ENCODE measurements at places on chromosomes 4 and X.

GRCh38 chrX:12052109-12052508, 86.2 kb upstream of the FRMPD4 start:
- DNase-seq, result no peak

DNA sequence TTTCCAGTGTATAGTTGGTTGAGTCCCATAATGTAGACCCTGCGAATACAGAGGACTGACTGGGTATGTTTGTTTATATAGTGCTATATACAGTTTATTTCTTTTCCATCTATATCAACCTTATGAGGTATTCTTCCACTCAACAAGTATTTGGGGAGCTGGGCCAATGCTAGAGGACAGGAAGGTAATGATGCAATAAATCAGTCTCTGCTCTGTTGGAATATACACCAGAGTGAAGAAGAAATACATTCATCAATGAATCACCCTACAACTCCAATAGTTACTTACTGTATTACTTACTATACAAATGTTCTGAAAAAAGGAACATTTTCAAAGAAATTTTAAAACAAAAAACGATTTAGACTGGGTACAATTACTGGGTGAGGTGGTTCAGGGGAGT, 2.1 kb upstream of the ARSJ start:
- no peak for DNase-seq

DNA sequence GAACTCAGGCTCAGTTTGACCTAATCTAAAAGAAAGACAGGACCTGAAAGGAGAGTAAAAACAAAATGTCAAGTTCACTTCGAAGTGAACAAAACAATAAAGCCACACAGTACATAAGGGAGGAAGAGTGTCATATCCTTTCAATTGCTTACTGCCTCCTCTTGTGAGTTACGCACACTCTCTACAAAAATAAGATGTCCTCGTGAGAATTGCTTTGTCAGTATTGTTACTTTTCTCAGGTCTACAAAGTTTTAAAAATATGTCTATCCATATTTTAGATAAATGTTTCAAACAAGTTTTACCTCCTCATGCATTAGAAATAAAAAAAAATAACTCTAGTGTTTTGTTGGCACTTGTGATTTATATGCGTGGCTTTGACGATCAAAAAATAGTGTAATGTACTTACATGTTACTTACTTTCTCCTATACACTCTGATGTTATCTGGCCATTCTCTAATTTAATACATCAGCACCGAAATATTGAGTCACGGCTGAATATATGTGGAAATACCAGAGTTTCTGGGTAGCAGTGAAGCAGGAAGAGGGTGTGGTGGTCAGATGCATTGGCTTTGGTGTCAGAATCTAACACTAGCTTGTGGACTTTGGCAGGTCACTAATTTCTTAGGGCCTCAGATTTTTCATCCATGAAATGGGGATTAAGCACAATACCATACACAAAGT, 8.1 kb upstream of the MRPL1 start:
- no peak for DNase-seq

DNA sequence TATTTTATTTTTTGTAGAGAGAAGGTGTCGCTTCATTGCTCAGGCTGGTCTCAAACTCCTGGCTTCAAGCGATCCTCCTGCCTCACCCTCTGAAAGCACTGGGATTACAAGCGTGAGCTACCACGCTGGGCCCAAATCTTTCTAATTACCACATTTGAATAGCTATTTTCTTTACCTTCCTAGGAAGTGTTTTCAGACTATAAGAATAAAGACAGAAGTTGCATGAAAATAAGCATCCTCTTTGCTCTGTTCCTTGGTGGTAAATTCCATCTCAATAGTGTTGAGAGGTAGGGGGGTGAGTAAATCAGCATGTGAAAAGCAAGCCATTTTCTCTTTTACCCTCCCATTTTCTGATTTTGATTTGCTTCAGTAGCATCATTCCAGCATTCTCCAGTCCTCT, 122.4 kb downstream of the LARP7 start:
- no peak for DNase-seq

DNA sequence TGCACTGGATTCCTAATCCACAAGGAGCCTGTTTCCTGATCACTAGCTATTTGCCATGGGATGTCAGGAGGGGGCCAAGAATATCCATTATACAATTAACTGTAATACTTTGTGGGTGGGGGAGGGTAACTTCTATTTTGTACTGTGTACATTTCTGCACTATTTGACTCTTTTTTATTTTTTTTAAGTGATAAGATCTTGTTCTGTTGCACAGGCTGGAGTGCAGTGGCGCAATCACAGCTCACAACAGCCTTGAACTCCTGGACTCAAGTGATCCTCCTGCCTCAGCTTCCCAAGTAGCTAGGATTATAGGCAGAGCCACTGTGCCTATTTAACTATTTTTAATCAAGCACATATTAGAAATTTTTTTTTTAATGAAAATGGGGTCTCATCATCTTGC, 134.1 kb downstream of the ELOVL6 start:
- no peak for DNase-seq

DNA sequence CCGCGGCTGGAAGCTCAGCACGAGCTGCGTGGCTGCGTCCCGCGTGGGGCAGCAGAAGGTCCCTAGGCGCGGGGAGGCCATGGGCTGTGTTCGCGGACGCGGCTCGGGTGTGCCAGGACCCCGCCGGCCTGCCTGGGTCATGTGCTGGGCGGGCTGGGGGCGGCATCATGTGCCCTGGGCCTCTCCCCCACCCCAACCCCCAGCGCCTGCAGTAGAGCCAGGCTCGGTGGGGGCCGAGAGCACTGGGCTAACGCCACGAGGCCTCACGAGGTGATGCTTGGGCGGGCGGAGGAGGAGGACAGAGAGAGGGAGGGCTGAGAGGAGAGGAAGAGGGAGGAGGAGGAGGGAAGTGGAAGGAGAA, at the start of gene GPR143:
GPR143 (minus strand) TSS at position 111 of the 361 bp plus-strand sequence; CDS start at position 81, 30 bp downstream.
- peak; percentile 43 for DNase-seq

GRCh38 chrX:101999644-102000539, 68.1 kb upstream of the ZMAT1 start:
- no peak for DNase-seq
